ENCODE measurements at places on chromosomes 3 and 15.
A peak's percentile ranks its signal among the peaks of the same experiment; 100 is the strongest.

- no peak for DNase-seq
Measured at GRCh38 chr3:191958980-191959671, 498.2 kb downstream of the PYDC2 start.

- no peak for DNase-seq
Measured at GRCh38 chr3:10192953-10193691, 28.4 kb downstream of the IRAK2 start.

DNA sequence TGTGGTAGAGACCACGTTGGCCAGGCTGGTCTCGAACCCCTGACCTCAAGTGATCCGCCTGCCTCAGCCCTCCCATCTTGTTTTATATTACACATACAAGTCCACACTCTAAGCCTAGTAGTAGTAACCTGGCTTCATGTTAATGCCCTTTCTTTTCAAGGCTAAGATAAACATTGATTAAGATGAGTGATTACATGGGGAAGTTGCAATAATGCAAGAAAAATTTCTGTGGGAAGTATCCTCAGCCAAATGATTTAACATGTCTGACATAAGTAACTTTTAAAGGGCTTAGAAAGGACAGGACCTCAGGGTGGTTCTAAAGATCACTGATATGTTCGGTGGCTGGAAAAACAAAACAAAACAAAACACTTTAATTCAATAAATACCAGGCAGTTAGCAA lies 72.1 kb downstream of the SFMBT1 start:
- no peak for DNase-seq

DNA sequence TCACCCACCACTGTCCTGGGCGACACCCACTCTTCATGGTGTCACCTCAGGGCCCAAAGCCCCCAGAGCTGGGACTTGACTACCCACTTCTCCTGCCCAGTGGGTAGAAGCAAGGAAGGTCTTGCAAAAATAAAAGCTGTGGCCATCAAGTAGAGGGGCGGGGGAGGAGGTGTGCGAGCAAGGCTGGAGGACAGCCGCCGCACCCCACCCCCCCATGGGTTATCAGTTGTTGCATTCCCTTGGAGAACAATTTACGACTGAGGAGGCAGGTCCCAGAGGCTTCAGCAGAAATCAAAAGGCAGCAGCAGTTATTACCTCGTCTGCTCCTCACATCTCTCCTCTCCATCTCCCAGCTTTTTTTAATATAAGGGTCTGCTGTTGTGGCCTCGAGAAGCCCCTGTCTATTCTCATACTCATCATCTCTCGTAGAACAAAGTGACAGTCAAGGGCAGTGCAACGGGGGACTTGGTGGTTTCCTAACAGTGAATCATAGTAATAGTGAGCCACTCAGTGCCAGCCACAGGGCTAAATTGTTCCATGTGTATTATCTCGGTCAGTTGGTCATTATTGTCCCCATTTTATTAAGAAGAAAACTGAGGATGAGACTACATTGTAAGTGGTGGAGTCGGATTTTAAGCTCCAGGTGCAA lies 116.4 kb downstream of the PDCD6IP start:
- no peak for DNase-seq

DNA sequence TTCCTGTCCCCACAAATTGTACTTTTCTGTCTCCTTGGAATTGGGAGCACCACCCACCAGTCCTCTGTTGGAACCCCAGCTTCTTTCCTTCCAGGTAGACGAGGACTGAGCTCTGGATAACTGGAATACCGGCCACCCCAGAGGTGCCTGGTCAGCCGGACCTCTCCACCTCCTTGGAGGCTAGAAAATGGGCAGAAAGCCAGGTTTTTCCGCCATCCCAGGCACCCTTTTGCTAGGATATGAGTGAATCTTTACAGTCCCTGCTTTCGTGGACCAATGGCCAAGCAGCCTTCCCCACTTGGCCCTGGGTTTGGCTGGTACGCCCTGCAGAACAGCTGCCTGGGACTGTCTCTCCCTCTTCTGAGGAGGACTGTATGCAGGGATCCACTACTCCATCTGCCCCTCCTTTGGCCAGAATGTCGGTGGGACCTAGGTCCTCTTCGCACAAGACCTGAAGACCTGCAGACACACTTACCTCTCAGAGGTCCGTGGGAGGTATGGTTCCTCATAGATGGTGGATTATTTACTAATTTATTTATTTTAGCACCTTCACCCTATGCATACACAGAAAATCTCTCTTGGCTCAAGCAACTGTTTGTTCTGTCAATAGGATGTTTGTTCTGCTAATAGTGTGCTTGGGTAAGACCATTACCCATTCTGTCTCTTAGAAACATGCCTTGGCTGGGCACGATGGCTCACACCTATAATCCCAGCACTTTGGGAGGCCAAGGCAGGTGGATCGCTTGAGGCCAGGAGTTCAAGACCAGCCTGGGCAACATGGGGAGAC lies 8.6 kb upstream of the CHAC1 start:
- DNase-seq, result no peak

DNA sequence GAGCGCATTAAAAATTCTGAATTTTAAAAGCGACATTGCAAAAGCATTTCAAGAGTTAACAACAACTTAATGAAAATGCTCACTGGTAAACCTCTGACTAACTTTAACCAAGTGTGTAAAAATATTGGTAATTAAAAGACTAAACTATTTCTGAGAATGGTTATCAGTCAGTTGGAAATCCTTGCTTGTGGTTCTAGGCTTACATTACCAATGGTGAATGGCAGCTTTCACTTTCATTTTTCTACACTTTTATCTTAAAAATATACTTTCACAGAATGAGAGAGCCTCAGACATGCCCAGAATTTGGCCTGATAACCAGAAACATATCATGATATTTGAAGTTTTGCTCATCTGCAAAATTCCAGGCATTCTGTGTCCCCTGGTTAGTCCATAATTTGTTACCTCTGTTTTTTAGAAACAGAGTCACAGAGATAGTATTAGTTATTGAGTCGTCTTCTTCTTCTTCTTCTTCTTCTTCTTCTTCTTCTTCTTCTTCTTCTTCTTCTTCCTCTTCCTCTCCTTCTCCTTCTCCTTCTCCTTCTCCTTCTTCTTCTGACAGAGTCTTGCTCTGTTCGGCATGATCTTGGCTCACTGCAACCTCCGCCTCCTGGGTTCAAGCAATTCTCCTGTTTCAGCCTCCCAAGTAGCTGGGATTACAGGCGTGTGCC lies 5.5 kb upstream of the RNF111 start:
- DNase-seq, result no peak

DNA sequence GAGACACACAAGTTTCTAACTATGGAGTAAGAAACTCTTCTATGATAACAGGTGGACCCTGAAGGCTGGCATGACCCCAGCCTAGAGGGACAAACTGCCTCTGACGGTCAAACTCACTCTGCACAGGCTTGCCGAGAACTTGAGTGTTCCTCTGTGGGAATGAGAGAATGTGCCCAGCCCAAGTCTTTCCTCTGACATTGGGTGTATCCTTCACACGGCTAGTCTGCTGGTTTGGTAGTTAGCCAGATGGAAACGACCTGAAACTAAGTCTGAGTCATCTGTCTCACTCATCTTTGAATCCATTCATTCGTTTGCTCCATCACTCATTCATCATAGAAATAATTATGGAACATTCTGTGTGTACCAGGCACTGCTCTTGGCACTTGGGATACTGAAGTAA lies 198.4 kb downstream of the ATP10A start:
- no peak for DNase-seq

DNA sequence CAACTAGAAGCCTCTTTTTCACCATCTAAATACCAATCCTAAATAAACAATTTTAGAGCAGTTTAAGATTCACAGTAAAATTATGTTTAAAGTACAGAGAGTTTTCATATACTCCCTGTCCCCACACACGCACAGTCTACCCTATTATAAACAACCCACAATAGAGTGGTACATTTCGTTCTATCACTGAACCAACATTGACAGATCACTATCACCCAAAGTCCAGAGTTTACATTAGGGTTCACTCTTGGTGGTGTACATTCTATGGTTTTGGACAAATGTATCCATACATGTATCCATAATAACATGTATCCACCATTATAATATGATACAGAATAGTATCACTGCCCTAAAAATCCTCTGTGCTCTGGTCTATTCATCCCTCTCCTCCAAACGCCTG lies 89.0 kb downstream of the MLH1 start:
- no peak for DNase-seq

DNA sequence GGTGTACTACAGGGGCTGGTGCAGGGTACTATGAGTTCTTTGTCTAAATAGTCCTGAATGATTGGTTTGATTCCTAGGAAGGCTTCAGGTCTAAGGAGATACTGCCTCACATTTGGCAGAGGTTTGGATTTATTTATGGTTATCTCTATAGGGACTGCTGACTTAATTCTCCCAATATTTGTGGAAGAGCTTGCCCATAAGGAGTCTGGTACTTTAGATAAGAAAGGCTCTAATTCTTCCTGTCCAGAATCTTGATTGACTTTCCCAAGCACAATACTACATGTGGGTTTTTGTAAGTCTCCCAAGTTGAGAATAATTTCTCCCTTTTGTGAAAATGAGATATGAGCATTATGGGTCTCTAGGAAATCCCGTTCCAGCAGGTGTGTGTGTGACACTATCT lies 36.7 kb upstream of the AP4E1 start:
- no peak for DNase-seq

- DNase-seq, result no peak
Measured at GRCh38 chr3:48042071-48042760, 26.0 kb upstream of the MAP4 start.

DNA sequence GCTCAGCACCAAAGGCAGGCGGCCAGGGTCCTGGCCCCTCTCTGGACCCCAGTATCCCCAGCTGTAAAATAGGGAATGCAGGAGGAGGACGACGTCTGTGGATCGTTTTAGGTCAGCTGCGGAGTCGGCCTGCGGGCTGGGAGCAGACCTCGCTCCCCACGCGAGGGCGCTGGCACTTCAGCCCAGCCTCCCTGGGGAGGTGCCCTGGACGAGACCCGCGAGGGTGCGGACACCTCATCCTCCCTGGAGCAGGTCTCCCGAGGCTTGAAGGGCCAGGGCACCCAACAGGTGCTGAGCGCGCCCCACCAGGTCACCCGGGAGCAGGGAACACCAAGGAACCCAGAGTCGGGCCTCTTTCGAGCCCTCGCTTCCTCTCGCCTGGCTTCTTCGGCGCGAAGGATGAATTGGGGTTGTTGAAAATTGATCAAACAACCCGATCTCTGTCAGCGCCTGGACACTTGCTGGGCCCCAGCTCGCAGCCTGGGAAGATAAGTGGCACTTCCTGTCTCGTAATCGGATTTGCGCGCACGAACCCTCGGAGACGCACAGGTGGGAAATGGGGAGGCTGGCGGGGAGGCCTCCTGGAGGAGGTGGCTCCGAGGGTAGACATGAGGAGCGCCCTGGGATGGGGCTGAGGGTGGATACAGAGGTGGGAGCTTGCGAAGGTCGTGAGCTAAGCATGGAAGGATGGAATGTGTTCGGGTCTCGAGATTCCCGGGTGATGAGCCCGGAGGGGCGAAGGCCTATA lies 588 bp upstream of the VIPR1 start:
- peak; percentile 32 for DNase-seq

GRCh38 chr3:69746119-69746518 lies 6.9 kb downstream of the MITF start:
- DNase-seq, result no peak

- peak; percentile 42 for DNase-seq
Measured at GRCh38 chr3:198080521-198081384, 120.7 kb downstream of the LMLN start.

- no peak for DNase-seq
Measured at GRCh38 chr3:124927574-124928045, 6.9 kb downstream of the MUC13 start.

DNA sequence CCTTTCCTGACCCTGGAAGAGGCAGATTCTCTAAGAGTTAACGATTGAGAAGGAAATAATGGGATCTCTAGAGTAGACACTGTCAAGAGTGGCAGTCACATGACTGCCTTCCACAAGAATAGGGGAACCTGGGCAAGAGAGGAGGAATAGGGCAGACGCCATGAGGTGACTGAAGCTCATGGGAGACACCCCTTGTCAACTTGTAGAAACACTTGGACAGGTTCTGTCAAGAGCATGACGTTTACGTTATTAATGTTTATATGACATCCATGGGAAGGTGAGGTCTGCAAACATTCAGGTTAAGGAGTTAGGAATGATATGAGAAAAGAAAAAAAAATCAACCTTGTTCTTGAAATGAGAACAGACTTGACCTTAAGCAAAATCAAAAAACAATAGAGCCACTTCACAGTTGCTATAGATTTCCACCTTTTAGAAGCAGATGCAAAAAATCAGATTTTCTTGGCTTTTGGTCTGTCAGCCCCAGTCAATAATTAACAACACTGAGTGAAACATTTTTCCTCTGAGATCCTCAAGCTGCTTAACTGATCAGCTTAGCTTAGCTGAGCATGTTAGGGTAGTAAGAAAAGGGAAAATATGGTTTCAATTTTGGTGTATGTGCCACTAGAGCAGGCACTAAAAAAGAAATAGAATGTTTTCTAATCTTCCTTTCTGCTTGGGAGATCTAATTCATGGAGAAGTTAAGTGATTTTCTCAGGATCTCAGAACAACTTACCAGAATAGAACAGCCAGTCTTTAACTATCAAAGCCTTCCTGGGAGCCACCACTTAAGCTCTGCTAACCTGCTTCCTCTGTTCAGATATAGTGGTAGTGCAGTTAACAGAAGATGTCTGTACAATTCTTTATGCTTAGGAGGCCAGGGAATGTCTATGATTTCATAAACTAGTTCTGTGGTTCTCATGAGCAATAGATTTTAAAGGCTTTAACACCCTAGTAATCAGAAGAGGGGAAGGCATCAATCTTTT lies 116.9 kb downstream of the B3GALNT1 start:
- no peak for DNase-seq

DNA sequence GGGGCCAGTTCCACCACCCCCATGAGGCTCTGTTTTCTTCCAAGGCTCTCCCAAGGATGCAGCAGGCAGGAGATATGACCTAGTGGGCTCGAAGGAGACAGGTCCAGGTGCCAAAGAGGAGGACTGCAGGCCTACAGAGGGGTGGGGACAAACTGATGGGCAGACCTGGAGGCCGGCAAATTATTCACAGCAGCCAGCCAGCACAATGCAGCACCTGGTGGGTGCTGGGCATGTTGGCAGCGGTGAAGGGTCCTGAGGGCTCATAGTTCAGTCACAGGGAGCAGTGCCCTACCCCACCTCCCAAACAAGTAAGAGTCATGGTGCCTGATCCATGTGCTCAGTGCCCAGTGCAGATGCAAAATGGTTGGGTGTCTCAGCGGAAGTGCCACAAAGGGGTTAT lies 171.7 kb downstream of the ABHD5 start:
- no peak for DNase-seq

DNA sequence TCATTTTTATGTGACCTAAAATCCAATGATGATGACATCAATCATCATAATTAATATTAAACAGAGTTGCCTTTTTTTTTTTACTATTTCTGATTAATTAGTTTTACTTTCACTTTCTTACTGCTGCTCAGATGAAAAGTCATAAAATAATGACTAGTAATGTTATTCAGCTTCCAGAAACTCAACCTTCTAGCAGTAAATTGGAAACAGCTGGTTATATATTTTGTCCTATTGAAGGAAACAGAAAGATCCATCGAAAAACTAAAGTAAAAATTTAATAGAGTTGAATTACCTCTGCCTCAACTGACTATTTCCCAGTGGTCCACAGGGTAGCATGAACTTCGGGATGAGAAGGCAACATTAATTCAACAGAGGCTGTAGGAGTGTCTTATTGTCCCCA lies 107.1 kb upstream of the PTX3 start:
- no peak for DNase-seq
